Motor neuron (in vitro differentiated cells): ENCODE measurements at places on chromosomes 6 and 20. TPM values are rescaled to one million over a fixed set of nuclear protein-coding genes. Genes with fewer than 3 reads are reported as not detected.
A peak's percentile ranks its signal among the peaks of the same experiment; 100 is the strongest.

The SEL1L2 gene
- 0.49 and 0.69 TPM in 2 replicates for total RNA-seq

The SASH1 gene
- 46.2 and 51.7 TPM in 2 replicates for total RNA-seq

The FNDC1 gene
- total RNA-seq = 50.8 and 95.2 TPM in 2 replicates

DNA sequence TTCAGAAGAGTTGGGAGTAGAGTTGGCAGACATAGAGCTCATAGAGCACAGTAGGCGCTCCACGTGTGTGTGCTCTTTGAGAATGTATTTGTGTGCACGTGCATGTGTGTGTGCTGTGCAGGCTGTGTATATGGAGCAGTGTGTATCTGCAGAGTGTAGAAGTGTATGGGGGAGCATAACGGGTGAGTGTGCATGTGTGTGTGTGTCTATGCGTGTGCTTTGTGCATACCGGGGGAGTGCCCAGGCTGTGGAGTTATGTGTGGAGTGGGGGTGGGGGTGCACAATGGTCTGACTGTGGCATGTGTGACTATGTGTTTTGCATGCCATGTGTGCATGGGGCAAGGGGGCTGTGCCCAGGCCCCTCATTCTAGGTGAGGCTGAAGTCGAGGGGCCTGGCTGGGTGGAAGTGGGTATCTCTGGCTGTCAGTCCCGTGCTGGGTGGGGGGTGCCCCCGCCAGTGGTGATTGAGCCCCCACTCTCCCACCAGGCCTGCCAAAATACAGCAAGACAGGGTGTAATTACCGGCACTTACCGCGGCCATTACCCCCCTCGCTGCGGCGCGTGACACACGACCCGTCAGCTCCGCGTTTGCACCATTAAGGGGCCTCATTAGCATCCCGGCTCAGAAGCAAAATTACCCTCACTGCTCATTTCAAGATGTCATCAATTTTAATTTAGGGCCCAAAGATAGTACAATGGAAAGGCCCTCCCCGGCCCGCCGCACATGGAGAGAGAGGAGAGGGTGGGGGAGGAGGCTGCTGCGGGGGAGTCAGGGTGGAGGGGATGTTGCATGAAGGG is 39.1 kb downstream of the MDFI start:
- peak; percentile 64 for ATAC-seq

- ATAC-seq = no peak
Measured at GRCh38 chr20:22629927-22630326, 45.6 kb upstream of the FOXA2 start.

DNA sequence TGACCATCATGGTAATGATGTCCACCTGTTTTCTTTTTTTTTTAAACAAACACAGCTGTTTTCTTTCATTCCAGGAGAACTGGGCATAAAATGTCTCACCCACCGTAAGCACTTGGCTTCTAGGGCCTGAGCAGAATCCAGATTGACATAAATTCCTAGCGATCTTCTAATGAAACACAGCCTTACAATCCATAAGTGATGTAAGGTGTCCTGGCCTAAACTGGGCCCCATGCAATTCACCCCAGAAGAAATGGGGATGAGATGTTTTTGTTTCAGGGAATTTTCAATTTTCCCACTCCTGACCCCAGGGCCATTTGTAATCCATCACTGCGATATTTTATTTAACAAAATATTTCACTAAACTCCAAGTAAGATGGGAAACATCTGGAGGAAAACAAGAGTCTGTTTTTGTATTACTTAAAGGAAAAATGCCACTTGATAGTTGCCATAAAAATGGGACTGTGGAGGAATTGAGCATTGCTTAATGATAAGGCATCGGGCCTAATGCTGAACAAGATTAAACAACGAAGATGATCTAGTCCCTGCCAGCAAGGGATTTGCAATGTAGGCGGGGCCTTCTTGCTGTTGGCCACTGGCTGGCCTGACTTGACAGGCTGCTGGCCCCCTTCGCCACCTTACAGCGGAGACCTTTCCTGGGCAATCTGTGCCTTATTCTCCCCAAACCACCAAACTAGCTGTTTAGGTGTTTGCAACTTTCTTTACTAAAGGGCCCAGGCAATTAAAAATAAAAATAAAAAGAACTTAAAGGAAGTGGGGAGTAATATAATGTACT is 183.7 kb downstream of the CD109 start:
- ATAC-seq = no peak

DNA sequence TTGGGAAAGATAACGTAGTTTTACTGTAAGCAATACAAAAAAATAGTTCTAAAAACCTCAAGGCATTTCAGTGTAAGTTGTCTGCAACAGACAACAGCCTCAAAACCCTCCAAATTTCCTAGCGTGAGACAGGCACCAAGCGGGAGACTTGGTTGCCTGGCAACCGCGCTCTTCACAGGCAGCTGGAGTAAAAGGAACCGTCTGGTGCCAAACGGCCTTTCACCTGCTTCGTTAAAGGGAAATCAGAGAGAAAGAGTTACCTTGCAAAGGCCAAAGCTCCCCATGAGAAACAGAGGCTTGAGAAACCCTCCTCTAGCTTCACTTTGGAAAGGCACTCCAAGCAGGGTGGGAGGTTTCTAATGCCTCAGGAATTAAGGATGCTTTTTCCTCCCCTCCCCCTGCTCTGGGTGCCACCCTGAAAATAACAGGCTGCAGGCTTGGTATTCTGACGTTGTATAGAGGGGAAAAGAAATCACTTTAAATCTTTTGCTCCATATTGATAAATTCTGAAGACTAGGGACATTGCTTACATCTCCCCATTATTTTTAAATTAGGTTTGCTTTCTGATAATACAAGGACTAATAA is 129.7 kb upstream of the UFL1 start:
- ATAC-seq = no peak
